Activated CD4-positive, alpha-beta T cell treated with anti-CD3 and anti-CD28 coated beads, Interleukin-2, Interleukin-4, amounts not matched to agents 100 ng/mL and 50 ng/mL, durations not matched to agents 16 hours and 8 hours (primary cell): ENCODE measurements at places on chromosomes 11 and 22.

- DNase-seq, result no peak
These were observed at the start of gene TUBA8 for GRCh38 chr22:18110194-18110953. TSS of gene TUBA8 (plus strand) at chr22:18110809. CDS start at chr22:18110866, 57 bp downstream.

GRCh38 chr22:41382610-41383009 is 868 bp downstream of the TEF start:
- no peak for DNase-seq

DNA sequence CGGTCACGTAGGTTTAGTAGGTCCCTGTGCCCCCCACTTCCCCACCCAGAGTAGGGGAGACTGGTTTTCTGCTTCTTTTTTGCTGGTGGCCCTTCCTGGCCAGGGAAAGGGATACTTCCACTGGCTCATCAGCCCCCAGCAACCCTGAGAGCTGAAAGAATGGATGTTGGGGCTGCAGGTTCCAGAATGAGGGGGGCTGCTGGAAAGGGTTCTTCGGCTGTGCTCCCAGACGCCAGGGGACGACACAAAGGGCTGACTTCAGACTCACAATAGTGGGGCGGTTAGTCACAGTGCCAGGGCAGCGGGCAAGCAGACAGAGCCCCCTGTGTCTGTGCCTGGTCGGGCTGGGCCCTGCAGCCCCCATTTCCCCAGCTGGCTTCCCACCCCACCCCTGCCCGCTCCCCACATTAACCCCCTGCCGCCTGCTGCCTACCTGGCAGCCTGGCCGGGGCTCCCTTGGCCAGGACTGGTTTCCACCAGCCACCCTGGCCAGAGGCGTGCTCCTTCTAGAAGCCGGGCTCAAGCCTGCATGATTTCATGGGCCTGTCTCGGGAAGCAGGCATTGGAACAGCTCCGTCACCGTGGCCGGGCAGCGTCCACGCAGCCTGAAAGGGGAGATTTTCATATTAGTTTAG is 79.1 kb upstream of the WNT7B start:
- DNase-seq, result no peak

- DNase-seq, result no peak
These were observed 3.0 kb upstream of the INPPL1 start for GRCh38 chr11:72221386-72222075.

DNA sequence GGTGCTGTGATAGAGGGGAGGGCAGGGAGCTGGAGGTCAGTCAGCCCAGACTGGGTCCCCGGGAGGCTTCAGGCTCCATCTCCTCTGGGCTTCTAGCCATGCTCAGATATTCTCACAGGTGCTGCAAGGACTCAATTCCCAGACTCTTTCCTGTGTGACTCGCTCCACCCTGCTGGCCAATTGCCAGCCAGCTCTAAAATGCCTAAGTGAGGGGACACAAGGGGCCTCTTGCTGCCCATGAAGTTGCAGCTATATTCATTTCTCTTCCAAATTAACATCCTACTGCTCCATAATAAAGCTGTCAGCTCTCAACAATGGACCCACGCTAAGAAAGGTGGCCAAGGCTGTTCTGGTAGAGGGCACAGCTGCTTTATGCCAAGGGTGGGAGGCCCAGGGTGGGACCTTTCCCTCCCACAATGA is 101.5 kb downstream of the PLEKHA7 start:
- DNase-seq, result no peak

DNA sequence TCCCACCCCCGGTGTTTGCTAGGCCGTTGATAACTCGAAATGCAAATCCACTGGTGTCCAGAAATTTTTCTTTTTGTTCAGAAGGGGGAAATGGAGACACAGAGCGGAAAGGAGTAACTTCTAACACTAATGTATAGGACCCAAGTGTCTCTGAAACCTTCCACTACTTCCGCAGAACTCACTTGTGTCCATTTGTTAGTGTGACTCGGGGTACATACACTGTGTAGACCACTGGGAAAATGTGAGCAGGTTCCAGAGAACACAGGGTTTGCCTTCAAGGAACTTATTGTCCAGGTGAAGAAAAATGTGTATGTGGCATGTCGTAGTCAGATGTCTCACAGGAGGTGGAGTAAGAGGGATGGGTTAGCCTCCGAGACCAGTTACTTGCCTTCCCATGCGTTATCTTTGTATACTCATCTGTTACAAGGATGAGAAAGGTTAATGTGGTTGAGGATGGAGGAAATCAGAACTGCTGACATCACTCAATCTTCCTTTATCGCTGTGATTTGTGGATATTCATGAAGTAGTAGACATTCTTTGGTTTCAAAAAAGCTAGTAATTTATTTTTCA is 857 bp downstream of the ARCN1 start:
- peak; percentile 69 for DNase-seq

GRCh38 chr11:113167599-113167998 is 146.8 kb upstream of the TTC12 start:
- DNase-seq, result no peak

GRCh38 chr11:73416786-73417185 is 40.6 kb downstream of the RELT start:
- DNase-seq, result no peak

DNA sequence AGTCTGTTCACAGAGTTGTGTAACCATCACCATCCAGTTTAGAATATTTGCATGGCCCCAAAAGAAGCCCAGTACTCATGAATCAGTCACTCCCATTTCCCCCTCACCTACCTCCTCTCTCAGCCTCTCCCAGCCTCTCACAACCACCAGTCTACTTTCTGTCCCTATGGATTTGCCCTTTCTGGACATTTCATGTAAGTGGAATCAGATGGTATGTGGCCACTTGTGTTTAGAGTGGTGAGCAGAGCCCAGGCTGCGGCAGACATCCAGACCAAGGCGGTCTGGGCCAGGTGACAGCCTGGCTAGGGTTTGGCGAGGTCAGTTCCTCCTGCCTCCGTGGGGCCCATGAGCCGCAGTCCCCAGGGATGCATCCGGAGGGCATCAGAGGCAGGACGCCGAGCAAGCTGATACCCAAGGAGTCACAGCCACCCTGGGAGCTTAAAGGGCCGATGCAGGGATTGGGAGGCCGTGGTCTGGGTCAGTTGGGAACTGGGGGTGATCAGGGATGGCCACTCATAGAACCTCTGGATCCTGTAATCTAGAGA is 53.3 kb upstream of the CLDN5 start:
- no peak for DNase-seq
